ENCODE measurements at places on chromosomes 13 and 19.

- DNase-seq, result peak; percentile 26
These were observed 2.7 kb downstream of the VSTM2B start for GRCh38 chr19:29528350-29528945.

DNA sequence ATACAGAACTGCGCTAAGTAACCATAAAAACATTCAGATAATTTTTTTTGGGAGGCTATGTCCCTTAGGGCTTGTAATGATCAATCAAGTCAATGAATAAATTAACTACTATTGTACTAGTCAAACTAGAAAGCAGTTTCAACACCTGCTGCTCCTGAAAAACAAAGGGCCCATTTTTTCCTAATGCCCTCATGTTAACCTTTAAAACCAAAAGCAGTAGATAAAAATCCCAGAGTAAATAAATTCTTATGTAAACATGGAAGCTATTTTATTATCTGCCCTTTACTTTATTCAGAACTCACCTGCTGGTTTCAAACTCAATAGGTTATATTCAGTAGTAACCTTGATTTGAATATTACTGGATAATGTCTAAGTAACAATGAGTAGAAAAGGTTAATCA lies 159.5 kb upstream of the STARD13 start:
- DNase-seq, result peak; percentile 44

DNA sequence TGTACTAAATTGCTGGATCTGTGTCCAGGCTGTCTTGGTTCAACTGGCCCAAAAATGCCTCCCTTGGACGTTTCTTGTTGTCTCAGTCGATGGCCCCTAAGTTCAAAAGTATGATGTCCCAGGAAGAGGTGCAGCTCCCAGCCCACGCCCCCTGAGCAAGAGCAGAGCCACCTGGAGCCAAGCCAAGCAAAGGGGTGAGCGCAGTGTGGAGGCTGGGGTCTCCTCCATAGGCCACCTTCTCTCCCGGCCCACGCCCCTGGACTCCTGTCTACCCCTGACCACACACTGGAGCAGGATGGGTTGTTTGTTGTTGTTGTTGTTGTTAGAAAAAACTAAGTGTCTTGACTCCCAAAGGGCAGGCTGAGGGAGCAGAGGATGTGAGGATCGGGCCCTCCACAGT lies 26.0 kb upstream of the NPAS1 start:
- DNase-seq, result no peak

- peak; percentile 11 for DNase-seq
These were observed 330.2 kb downstream of the PCDH9 start for GRCh38 chr13:66899955-66900354.

DNA sequence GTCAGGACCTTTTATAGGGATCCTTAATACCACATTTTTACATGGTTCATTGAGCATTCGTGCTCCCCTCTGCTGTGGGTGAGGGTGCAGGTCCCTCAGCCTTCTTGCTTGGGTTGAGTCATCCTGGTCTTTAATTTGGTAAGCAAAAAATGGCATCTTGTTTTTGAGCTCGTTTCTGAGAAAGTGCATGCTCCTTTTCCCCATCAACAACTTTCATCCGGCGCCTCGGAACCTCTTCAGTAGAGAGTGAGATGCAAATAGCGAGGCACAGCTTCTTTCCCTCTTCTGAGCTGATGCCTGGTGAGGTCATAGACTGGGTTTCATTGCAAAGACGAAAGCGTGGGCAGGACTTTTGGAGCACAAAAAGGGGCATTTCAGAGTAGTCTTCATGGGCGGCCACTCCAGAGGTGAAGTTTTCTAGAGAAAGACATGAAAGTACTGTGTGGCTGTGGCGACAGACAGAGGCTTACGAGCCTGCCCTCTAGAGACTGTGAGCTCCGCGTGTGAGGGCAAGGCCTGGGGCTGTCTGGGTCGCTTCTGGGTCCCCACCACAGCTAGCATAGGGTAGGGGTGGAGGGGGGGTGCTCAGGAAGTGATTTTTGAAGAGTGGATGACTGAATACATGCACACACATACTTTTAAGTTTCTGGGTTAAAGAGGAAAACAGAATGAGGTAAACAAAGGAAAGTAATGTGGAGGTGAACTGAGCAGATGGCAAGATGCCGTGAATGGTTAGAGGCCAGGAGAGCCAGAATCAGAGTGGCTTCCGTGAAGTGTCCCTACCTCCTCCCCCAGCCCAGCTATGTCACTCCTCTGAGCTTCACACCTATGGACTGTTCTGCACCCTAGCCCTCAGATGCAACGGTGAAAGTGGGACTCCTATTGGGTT lies 44.3 kb downstream of the BBC3 start:
- DNase-seq, result no peak

DNA sequence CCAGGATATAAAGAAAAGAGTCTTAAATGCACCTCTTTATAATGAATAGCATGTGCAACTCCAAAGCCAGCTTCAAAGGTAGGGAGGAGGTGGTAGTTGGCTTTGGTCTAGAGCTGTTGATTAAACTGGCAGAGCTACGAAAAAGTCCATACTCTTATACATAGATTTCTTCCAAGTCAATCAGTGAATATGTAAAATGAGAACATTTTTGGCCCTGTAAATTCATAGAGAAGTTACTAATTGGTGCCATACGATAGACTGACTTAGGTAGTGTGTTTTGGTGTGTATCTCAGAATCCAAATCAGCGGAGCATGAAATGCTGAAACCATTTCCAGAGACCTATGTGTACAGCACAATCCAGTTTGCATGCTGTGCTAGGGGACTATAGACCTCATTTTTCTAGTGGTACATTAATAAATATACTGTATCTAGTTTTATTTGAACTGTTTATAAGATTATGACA lies 17.1 kb upstream of the DPY19L3 start:
- DNase-seq, result no peak

DNA sequence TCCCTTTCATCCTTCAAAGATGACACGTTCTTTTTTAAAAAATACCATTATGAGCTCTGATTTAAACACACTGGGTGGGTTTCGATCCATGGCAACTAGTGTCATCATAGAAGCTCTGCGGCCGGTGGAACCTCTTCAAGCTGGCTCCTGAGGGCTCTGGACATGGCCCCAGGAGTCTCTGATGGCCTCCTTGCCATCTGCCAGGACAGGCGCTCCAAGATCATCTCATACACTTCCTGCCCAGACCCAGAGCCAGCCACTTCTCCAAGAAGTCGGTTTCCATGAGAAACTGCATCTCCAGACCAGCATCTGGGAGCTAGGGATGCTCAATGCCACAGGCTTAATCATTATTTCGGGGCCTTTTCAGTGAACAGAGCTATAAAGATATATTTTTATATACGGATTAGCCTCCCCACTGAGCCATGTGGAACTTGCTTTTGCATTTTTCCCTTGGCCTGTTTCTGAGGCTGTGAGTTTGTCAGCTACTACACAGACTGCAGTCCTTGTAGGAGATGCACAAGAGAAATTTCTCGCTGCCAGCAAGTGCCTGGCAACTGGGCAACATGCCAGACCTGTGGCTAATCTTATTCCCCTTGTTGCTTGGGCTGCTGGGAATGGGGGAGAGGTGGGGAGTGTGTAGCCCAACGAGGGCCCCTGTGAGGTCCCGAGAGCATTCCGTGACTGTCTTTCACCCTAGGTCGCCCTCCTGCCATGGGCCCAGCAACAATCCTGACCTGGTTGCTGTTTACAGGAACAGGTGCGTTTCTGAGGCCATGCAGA lies 15.9 kb downstream of the SUGP1 start:
- DNase-seq, result no peak

DNA sequence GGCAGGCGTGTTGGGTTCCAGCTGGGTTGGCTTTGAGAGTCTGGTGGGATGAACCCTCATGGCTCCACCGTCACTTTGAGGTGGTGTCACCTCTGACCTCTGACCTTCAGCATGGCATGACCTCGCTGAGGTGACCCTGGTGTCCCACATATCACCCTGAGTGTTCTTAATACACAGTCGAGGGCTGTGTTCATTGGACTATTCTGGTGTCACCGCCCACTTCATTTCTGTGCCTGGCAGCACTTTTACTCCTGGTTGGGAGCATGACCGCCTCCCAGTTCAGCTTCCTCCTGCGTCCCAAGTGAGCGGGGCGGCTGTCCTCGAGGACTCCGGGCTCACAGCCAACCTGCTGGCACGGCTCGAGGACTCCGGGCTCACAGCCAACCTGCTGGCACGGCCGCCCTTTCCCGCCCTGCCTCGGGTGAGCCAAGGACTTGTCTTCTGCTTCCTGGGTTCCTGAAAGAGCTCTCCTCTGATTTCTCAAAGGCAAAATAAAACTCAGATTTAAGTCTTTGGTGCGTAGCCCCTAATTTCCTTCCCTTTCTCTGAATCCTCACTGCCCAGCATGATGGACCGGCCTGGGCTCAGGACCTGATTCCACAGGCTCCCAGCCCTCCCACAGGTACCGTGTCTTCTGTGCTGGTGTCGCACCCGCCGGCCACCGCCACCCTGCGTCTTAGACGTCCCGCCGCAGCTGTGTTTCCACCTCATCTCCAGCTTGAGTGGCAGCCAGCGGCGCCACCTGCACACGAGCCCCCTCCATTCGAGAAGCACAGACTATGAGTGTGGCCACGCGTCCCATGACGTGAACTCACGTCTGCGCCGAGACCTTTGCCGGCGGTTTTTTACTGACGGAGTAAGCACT lies 10.4 kb downstream of the ATP4B start:
- DNase-seq, result peak; percentile 77

DNA sequence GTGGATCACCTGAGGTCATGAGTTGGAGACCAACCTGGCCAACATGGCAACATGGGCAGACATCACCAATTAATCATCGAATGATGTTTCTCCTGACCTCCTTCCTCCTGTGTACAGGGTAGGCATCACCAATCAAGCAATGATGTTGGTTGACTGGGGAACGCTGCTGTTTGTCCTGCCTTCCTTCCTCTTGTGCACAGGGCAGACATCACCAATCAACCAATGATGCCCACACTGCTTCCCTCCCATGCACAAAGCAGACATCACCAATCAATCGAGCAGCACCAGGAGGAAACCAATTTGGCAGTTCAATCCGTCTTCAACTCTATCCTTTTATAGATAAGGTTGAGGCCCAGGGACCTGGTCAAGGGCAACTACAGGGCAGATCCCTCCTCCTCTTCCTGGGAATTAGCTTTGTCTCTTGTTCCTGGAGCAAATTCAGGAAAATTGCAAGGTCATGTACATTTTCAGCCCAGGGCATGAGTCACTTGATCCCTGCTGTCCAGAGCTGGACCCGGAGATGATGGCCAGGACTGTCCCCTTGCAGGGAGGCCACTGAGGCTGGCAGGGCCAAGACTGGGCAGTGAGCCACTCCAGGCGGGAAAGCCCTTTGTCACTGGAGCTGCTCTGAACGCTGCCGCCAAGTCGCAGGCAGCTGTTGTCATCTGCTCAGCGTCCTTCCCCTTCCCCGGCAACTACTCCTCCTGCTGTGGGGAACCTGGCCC lies 5.3 kb upstream of the CSNK1G2 start:
- peak; percentile 58 for DNase-seq

GRCh38 chr19:32316034-32316433 lies 29.4 kb upstream of the ZNF507 start:
- DNase-seq, result no peak

DNA sequence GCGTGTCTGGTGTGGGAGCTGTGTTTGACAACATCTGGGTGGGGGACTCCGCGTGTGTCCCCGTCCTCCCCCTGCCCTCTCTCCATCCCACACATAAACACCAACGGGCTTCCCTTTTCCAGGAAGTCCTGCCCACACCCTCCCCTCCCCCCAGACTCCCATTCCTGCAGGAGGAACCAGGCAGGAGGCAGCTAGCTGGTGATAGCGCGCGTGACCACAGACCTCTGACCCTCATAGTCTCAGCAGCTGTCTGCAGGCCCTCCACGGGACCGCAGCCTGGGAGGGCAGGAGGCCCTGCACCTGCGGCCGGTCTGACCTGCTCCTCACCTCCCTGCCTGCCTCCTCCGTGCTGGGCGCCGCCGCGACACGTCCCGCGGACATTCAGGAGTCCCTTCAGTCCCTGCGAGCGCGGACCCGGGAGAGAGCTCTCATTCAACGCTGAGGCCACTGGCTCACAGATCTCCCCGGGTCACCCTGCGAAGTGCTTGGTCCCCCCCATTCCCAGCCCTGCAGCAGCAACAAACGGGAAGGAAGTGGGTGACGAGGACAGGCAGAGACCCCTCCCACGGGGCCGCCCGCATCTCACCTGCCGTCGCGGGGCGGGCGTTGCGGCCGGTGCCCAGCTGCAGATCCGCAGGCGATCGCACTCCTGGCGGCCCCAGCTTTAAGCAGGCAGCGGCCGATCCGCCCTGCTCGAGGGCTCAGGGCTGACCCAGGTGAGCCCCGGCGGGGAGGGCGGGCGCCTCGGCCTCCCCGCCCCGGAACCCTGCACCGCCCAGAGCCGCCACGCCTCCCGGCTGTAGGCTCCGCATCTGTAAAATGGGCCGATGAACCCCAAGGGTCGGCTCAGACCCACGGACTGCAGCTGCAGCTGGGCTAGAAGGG lies 1.1 kb upstream of the ACP5 start:
- no peak for DNase-seq

DNA sequence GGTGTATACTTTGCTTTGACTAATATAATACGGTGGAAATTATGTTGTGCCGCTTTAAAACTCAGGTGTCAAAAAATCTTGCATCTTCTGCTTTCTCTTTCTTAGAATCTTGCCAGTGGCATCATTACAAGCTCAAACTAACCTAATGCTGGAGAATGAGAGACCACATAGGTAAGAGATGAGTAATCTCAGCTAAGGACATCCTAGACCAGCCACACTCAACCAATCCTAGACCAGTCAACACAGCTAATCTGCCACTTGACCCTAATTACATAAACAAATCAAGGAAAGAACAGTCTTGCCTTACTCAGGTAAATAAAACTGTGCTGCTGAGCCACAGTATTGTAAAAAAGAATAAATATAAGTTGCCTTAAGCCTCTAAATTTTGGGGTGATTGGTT lies 1323.9 kb upstream of the SPRY2 start:
- no peak for DNase-seq

DNA sequence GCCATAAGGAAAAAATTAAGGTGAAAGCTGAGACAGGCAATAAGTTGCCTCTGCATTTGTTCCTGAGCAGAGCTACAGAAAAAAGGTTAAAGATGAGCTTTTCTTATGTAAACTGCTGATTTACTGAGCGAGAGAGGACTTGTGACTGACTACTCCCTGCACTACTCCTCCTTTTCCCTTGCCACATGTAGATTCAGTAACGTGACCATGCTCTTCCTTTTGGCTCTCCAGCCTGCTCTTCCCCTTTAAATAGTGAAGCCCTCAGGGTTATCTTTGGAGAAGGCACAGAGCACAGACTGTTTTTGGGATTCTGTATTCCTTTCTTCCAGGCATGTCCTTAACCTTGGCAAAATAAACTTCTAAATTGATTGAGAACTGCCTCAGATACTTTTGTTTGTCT lies 630.2 kb downstream of the UQCRFS1 start:
- no peak for DNase-seq

DNA sequence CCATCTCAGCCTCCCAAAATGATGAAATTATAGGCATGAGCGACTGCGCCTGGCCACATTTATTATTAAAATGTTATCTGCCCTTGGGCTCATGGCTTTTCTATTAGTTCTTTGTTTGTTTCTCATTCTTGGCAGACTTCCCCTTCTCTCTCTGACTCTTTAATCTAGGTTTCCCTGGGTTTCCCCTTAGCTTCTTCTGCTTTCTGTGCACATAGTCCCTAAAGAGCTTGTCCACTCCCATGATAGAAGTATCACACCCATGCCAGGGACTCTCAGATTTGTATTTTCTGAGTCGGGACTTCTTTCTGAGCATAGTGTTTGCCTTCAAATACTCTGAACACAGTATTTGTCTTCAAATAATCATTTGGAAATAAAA lies 38.6 kb upstream of the ITM2B start:
- DNase-seq, result no peak

Data from LNCaP clone FGC (cell line).